ENCODE measurements at places on chromosomes 1 and 21.
A peak's percentile ranks its signal among the peaks of the same experiment; 100 is the strongest.

GRCh38 chr1:30759718-30760281, 2.2 kb upstream of the LAPTM5 start:
- DNase-seq: no peak

DNA sequence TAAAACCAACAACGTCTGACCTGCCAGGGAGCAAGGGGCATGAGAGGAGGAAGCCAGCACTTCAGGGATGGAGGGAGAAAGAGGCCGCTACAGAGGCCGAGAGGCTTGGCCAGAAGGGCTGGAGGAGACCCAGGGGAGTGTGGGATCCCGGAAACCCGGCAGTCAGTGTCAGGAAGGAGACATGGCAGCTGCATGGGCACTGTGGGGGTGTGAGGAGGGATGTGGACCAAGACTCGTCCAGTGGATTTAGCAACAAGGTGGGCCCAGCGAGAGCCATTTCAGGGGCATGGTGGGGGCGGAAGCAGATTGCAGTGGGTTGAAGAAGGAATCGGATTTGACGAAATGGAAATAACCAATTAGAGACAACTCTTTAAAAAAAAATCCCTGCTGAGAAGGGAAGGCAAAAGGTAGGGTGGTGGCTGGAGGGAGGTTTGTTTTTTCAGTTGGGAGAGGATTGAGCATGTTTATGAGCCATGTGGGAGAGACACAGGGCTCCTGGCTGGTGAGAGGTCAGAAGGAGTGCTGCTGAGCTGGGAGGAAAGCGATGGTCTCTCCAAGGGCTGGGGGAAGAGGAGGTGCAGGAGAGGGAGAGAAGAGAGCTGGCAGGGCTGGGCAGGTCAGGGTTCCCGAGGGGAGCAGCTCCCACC, 4.4 kb downstream of the B4GALT2 start:
- DNase-seq: no peak

- no peak for DNase-seq
Measured at GRCh38 chr1:200893411-200893901, 1.2 kb upstream of the INAVA start.

GRCh38 chr1:150477320-150477719, 9.9 kb upstream of the TARS2 start:
- no peak for DNase-seq

- no peak for DNase-seq
Measured at GRCh38 chr1:119662034-119662437, 14.0 kb upstream of the ZNF697 start.

DNA sequence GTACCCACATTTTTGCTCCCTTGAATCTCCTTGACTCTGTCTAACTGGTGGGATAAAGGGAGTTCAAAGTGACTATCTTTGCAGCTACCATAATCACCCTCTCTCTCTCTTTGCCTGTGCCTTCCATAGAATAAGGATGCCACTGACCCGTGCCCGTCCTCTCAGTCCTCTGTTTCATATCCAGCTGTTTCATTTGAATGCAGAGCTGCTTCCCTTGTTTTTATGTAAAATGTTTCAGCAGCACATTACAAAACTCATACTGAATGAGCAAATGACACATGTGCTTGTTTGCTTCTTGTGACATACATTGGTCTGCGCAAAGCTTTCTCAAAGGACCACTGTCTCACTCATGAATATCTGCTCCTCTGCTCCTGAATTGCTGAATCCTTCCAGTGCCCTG, 38.4 kb downstream of the CDC42 start:
- no peak for DNase-seq

DNA sequence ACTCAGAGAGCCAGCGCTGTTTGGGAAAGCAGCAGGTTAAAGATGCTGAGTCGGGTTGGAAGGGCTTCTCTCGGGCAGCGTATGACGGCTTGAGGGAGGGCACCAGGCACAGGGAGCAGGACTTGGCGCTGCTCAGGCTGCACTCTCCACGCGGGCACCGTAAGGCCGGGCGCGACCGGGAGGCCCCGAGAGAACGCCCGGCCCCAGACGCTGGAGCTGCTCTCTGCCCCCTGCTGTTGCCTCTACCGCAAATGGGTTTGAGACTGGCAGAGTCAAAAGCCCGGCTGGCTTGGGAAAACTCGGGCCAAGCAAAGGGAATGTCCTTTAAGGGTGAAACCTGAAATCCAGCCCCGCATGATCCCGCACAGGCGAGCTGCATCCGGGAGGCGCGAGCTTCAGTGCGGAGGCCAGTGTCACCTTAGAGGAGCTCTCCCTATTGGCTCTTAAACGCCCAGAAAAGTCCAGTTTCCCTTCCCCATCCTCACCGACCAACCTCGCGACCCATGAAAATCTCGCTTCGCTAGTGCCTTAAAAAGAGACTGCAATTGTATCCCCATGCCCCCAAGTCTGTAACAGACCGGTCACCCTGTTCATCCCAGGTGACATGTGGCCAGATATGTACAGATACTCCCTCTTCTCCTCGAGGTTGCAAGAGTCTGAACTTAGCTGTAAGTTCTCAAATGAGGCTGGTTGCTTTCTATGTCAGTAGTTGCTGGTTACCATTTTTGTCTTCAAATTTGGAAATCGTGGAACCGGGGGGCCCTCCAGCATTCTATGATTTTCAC, 1.1 kb downstream of the PRRX1 start:
- DNase-seq: peak; percentile 8

DNA sequence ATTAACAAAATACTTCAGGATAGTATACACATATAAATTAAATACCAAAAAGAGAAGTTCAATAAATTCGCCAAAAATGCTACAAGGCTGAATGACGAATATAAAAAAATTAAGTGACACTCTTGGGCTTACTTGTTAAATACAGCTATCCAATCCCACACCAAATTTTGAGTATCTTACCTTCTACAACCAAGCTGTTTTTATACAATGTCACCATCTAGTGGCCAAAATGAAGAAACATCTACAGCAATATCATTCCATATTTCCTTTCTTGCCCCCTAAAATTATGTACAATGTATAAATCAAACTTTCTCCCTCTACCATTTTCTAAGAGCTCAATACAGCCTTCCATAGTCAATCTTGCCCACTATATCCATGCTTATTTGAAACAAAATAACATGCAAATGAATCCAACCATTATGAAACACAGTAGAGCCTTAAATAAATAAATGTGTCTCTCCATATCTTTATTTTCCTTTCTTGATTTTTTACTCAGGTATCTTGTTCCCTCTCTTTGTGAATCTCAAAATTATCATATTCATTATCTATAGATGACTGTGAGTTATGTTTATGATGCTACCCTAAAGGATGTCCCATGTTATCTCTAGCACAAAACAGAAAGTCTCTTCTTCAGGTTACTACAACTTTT, 86.3 kb downstream of the ACBD6 start:
- DNase-seq: peak; percentile 67

GRCh38 chr1:232629250-232630046, 485 bp downstream of the SIPA1L2 start:
- DNase-seq: peak; percentile 12

- DNase-seq: no peak
Measured at GRCh38 chr1:94947437-94947836, 20.5 kb upstream of the CNN3 start.

DNA sequence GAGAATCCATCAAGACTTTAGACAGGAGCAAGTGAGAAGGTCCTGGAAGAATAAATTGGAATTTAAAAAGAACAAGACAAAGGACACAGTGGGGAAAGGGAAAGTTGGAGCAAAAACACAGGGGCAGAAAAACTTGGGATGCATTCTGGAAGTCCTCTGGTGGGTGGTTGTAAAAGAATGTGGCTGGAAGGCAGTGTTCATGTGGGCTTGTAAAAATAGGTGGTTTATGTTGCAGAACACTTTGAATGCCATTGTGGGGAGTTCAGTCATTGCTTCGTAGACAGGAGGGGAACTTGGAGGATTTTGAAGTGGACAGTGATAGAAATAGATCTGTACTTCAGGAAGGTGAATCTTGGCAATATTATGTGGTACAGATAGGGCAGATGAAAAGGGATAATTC, 15.2 kb downstream of the KIF1B start:
- no peak for DNase-seq

GRCh38 chr1:100868364-100868995, 26.2 kb downstream of the EXTL2 start:
- DNase-seq: peak; percentile 29

GRCh38 chr1:244970236-244970743, 105.9 kb upstream of the HNRNPU start:
- peak; percentile 87 for DNase-seq

- no peak for DNase-seq
Measured at GRCh38 chr1:58422436-58422835, 124.1 kb downstream of the OMA1 start.

GRCh38 chr21:14056771-14057191, 154.0 kb downstream of the LIPI start:
- no peak for DNase-seq

- DNase-seq: no peak
Measured at GRCh38 chr1:31798433-31799195, 17.2 kb downstream of the SPOCD1 start.

- no peak for DNase-seq
Measured at GRCh38 chr1:145918992-145919939, 749 bp upstream of the PEX11B start.

DNA sequence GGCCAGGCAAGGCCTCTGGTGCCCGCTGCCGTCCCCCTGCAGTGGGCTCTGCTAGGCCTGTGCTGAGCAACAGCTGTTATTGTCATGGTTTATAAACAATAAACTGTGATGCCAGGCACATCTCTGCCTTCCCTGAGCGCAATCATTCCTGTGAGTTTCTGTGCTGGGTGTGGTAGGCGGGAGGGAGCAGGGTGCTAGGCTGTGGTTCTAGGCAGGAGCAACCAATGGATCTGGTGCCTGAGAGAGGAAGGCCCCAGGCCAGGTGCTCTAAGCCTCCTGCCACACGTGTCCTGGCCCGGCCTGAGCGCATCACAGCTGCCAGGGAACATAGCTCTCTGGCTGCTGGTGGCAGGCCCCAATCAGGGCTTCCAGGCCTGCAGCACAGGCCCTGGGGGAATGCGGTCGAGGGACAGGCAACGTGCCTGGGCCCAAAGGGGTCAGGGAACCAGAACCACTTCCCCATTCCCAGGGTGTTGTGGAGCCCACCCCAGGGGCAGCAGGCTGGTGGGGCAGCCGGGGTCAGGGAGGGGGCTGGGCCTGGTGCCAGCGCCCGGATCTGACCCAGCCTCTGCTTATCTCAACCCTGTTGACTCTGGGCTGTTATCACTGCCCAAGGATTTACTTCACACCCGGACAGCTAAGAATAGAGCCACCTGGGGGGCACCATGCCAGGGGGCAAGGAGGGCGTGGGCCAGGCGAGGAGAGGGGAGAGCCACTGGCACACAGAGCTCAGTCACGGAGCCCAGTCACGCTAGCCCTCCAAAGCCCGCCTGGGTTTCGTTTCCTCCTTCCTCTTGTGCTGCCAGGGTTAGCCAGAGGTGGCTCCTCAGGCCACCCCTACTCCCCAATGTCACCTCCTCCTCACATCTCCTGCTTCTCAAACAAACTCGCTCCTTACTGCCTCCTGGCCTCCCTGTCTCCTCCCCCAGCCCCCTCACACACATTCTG, 11.5 kb downstream of the TRIM46 start:
- DNase-seq: no peak

DNA sequence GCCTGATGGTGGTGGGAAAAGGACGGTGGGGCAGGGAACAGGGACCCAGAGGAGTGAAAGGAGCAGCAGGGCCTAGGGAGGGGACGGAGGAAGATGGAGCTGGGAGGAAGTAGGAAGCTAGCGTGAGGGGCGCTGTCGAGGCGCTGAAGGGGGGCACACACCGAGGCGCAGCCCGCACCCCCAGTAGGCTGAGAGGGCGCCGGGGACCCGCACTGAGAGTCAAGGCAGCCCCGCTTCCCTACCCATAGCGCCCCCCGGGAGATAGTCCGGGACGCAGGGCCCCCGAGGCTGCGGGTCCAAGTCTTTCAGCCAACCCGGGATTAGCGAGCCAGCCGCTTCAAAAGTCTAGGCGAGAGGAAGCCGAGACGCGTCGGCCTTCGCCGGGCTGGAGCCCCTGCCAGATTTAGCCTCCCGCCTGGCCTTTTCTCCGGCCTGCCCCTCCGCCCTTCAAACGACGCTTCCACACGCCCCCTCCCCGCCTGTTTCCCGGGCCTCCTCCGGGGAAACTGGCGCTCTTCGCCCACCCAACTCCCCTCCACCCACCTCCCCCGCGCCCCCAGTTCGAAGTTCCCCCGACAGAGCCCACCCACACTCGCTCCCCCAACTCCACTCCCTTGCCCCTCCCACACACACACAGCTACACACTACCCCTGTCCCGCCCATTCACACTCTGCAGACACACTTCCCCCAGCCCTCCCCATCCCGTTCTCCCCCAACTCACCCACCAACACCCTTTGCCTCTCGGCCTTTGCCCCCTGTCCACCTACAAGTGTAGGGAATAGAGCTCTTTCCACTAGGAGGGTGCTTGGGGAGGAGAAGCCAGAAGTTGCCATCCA, 7.8 kb upstream of the PROX1 start:
- DNase-seq: no peak
